ENCODE measurements at places on chromosomes 16 and 17. TPM values are rescaled to one million over a fixed set of nuclear protein-coding genes. Genes with fewer than 3 reads are reported as not detected.
A peak's percentile ranks its signal among the peaks of the same experiment; 100 is the strongest.

The APOH gene
- 4.8 TPM for total RNA-seq

The NPB gene
- total RNA-seq = not detected

The ALOXE3 gene
- not detected for total RNA-seq

The HOXB7 gene
- total RNA-seq = not detected

The ADAP2 gene
- total RNA-seq = 28.1 TPM

The ITGAD gene
- total RNA-seq = 0.69 TPM

The MT3 gene
- 1.4 TPM for total RNA-seq

The EVI2B gene
- total RNA-seq = 46.6 TPM

The ZNF747 gene
- total RNA-seq = 11.5 TPM

The CRISPLD2 gene
- 84.9 TPM for total RNA-seq

The CIITA gene
- 75.7 TPM for total RNA-seq

DNA sequence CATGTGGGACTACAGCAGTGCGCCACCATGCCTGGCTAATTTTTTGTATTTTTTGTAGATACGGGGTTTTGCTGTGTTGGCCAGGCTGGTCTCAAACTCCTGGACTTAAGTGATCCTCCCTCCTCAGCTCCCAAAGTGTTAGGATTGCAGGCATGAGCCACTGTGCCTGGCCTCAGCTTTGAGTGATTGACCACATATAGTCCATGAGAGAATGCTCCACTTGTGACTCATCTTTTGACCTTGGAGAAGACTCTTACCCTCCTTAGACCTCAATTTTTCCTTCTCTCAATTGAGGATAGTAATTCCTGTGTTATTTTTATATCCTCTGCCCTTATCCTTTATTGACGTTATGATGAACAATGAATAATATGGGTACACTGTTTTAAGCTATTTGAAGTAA is 30.9 kb upstream of the DUSP14 start:
- no peak for DNase-seq

DNA sequence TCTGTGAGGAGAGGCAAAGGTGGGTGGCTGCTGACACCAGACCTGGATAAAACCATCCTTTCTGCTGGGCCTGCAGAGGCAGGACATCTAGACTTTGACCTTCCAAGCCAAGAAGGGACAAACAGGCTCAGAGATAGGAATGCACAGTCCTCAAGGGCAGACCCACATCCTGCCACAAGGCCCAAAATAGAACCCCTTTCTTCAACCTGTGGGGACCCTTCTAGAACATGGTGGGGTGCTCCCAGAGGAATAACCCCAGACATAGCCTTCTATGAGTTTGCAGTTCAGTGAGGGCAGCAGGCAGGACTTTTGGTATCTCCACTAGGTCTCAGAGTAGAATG is 3.8 kb upstream of the CBFB start:
- DNase-seq = no peak

DNA sequence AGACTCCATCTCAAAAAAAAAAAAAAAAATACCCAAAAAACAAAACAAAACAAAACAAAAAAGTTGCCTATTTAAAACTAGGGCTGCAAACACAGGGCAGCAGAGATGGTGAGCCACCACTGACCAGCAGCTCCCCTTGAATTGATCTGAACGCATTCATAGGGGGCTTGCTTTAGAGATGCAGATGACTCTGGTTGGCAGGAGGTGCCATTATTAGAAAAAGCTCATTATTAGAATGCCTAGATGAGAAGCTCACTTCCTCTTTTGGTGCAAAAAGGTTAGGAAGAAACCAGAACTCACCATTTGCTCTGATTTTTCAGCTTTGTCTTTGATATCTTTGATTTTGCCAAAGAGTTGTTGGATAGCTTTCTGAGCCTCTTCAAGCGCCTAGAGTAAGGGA is 53.1 kb downstream of the VPS53 start:
- DNase-seq = no peak

DNA sequence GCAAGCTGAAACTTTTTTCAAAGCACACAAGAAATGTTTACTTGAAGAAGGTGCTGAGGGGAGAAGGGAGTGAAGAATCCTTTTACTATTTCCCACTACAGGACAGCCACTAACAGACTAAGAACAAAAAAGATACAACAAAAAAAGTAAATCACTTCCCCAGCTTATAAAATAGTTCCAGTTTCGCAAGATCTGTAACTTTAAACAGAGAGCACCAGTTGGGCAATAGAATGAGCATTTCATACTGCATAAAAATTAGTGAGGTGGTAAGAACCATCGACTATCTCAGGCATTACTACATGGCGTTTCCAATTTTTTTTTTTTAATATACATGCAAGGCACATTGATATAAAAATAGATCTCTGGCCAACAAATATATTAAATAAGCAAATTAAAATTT is 11.1 kb downstream of the CRYBA1 start:
- DNase-seq = no peak

DNA sequence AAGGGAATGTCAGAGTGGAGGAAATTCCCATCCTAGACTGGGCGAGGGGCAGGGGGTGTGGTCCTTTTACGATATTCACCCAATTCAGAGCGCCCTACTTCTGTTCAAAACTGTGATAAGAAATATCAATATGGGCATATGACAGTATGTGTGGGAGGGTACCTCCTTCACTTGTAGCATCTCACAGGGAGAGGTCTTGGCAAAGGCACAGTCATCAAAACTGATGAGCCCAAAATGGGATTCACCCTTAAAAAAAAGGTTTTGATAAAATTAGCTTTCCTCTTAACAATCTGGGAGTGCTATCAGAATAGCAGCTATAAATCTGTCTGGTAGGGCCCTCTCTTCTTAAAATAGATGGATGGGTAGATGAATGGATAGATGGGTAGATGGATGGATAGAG is 967.8 kb upstream of the RBFOX1 start:
- no peak for DNase-seq

- no peak for DNase-seq
Measured at GRCh38 chr16:73034374-73034773, 13.6 kb downstream of the ZFHX3 start.

- DNase-seq = no peak
Measured at GRCh38 chr16:73199214-73199613, 151.3 kb upstream of the ZFHX3 start.

DNA sequence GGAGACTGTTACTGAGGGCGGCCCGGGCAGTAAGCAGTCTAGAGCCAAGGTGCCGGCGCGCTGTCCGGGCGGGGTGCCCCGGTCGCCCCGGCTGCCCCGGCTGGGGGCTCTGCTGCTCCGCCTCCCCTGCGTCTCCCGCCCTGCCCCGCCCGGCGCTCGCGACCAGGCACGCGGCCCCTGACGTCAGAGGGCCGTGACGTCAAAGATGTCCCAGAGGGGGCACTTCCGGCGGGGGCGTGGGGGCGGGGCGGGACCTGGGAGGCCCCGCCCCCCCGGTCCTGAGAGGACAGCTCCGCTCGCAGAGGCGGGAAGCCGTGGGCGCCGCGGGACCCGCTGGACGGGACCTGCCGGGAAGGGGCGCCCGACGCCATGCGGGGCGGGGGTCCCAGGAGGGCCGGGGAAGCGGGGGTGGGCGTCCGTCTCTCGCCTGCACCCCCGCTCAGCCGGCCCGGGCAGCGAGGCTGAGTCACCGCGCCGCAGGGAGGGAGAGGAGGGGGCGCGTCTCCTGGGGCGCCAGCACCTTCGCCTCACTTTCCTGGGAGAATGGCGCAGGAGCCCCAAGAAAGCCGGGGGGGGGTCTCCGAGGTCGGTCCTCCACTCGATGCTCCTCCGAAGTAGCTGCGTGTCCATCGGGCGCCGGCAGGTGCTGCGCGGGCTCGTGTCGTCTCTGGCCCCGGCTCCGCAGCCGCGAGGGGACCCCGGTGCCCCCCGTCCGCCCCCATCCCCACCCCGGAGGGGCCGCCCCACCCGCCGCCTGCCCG is 4.4 kb upstream of the HIC1 start:
- peak; percentile 94 for DNase-seq

DNA sequence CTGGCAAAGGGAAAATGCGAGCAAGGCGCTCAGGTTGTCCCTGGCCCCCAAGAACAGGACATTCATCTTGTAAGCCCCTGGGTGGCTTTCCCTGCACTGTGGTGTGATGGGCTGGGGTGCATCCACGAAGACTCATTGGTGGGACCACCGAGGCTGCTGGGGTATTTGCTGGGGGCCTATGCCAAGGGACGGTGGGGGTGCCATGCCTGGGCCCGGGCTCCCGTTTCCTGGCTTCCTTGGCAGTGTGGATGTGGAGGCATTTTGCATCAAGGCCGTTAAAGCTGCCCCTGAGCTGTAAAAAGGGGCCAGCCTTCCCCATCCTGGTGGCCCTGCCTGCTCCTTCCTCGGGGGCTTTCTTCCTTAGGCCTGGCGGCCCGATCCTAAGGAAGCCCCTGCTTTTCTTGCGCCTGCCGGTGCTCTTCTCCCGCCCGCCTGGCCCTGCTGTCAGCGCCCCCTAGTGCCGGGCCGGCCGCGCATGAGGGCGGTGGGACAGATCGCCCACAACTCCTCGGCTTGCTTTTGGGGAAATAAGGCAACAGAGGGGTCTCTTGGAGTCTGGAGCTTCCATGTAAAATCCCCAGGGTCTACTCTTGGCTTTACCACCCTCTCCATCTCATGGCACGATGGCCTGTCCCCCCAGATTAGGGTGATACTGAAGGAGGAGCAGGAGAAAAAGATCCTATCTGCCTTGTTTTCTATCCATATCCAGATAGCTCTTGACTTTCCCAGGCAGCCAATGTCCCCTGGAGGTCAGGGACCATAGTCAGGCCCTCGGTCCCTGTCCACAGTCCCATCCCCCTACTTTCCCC is 9.8 kb upstream of the TBX2 start:
- DNase-seq = peak; percentile 93

DNA sequence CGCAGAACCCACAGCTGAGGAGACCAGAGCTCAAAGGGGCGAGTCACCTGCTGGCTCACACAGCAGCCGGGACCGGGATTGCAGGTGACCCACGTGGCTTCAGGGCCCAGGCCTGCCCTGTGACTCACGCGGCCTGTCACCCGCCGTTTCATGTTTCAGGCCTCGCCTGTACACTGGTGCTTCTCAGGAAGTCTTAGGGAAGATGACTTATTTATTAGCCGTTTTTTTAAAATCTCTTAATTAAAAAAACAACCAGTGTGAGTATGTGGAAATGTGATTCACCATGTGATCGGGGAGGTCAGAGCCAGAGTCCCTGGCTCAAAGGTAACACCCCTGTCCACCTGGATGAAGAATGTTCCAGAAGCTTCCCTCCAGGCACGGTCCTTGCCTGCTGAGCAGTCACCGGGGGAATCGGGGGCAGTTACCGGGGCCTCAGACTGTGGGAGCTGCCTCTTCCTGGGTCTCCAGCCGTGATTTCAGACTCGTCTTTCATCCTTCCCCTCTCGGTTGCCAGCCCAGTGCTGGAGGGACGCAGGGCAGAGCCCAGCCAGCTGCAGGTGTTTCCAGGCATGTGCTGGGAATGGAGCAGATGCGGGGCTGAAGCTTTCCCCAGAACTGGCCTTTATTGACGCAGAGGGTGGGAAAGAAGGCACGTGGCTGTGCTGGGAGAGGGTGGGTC is 49.3 kb downstream of the CMIP start:
- DNase-seq = peak; percentile 59

DNA sequence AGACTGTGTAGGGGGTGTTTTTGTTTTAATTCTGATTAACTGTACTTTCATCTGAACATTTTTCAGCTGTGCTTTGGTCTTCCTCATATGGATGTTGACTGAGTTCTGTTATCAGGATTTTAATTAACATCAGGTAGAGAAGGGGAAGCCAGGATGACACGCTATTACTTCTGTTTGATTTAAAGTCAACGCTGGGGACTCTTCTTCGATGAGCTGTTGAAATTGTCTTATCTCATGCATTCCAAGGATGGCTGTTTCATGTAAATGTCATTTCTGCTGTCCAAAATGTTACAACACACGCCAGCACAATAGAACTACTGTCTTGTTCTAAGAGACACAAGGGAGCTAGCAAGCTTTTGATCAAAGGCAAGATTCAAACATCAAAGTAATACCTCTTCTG is 263.3 kb upstream of the CDH5 start:
- no peak for DNase-seq

DNA sequence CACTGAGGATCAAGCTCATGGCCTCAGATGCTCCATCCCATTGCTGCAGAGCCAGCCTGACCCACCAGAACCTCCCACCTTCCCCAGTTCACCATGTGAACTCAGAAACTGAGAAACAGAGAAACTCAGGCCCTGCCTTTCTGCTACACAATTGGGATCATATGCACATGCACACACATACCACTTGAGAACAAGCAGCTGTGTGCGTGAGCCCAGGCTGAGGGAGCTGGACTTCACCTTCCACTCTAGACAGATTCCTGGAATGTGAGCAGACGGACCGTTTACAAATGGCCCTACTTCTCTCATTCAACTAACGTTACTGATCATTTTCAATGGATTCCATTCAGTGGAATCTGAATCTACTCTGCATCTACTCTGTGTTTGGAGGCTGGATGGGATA is 1.7 kb upstream of the SPEM2 start:
- no peak for DNase-seq

- no peak for DNase-seq
Measured at GRCh38 chr17:12388226-12388625, 277.5 kb upstream of the MYOCD start.

GRCh38 chr16:73339821-73340220 is 291.9 kb upstream of the ZFHX3 start:
- no peak for DNase-seq

GRCh38 chr16:12459391-12460063 is 344.2 kb downstream of the CPPED1 start:
- no peak for DNase-seq

GRCh38 chr16:6309271-6309670 is 1023.4 kb upstream of the RBFOX1 start:
- DNase-seq = no peak

GRCh38 chr17:74243013-74243755 is 29.8 kb downstream of the TTYH2 start:
- no peak for DNase-seq

DNA sequence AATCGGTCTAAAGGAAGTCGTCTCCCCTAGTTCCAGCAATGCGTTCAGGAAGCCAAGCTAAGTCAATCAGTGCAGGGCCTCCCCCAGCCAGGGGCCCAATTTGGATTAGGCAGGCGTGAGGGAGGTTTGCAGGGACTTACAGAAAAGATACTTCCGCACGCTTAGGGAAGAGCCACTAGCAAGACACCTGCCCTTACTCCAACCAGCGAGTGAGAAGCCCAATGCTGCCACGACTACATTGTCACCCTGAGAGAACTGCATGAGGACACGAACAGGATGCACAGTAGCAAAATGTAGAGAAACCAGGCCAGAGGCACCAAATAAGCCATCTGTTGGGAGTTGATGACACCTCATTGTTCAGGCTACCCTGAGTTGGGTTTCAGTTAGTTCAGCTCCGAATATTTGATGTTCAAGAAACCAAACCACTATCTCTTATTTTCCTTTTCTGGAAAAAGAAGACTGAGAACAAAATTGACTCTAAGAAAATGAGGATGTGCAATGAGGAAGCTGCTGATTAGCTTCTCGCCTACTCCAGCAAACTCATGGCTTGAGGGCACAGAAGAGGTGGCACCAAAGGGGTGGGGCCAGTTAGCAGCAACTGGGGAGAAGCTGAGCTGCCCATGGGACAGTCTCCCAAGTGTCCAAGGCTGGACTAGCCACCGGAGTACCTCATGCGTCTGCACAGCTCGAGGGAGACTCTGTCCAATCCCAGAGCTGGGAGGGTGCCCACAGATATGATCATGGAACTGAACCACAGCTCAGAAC is 29.3 kb downstream of the TK2 start:
- DNase-seq = no peak

- DNase-seq = no peak
Measured at GRCh38 chr17:74227271-74228080, 14.1 kb downstream of the TTYH2 start.

- no peak for DNase-seq
Measured at GRCh38 chr16:73846356-73846755, 450.3 kb upstream of the PSMD7 start.

GRCh38 chr16:3874242-3874641 is 6.3 kb downstream of the CREBBP start:
- DNase-seq = no peak
